Activated CD4-positive, alpha-beta T cell treated with anti-CD3 and anti-CD28 coated beads for 4 hours (primary cell): ENCODE measurements at places on chromosomes 1 and 21.

GRCh38 chr1:78092643-78093042, 46.9 kb downstream of the GIPC2 start:
- no peak for DNase-seq

GRCh38 chr1:211959680-211960079, 75.7 kb downstream of the INTS7 start:
- DNase-seq = no peak

- no peak for DNase-seq
Observed at GRCh38 chr1:30700528-30701257, 22.7 kb downstream of the MATN1 start.

- no peak for DNase-seq
Observed at GRCh38 chr21:17753736-17754135, 65.4 kb downstream of the C21orf91 start.

DNA sequence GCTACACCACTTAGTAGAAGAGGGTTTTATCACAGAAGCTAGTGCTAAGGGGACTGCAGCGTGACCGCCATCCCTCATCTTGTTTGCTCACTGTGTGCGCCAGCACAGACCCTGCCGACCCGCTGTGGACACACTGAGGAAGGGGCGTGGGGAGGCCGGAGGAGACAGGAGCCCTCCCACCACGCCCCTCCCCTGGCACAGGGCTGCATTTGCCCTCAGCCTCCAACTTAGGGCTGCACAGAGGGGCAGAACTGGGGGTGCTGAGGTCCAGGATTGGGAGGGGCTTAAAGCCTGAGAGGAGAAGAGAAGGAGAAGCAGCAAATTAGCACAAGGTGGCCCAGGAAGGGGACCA, 37.2 kb downstream of the RRP1 start:
- no peak for DNase-seq

DNA sequence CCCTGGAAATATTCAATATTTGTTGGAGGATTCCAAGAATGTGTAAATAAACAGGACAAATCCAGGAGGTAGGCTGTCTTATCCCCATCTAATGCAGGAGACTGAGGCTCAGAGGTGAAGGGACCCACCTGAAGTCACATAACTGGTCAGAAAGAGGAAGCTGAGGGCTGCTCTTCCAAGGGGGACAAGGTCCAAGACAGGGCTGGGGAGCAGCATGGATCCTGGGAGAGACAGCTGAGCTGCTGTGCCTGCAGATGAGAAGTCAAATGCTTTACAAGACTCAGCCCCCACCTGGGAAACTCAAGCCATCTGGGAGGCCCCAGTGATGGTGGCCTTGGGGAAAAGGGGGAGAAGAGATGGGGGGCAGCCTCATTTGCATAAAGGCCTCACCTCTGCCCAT, 224.4 kb downstream of the PTPRU start:
- DNase-seq = no peak

DNA sequence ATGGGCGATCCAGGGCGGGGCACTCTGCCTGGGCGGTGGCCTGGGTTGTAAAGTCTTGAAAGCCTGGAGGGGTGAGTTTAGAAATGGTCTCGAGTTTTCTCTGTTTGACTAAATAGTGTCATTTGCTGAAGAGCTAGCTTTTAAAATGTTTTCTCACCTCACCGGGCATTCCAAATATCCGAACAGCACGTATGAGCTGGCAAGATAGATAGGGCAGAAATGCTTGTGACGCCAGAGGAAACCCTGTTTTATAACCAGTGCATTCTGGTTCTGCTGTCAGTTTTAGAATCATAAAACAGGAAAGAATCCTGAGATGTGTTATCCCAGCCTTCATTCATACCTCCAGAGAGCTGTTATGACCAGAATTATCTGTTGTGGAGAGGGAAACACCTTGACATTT, 725 bp downstream of the RTCA start:
- DNase-seq = no peak

GRCh38 chr1:227559499-227559898, 3.9 kb upstream of the ZNF678 start:
- DNase-seq = no peak

DNA sequence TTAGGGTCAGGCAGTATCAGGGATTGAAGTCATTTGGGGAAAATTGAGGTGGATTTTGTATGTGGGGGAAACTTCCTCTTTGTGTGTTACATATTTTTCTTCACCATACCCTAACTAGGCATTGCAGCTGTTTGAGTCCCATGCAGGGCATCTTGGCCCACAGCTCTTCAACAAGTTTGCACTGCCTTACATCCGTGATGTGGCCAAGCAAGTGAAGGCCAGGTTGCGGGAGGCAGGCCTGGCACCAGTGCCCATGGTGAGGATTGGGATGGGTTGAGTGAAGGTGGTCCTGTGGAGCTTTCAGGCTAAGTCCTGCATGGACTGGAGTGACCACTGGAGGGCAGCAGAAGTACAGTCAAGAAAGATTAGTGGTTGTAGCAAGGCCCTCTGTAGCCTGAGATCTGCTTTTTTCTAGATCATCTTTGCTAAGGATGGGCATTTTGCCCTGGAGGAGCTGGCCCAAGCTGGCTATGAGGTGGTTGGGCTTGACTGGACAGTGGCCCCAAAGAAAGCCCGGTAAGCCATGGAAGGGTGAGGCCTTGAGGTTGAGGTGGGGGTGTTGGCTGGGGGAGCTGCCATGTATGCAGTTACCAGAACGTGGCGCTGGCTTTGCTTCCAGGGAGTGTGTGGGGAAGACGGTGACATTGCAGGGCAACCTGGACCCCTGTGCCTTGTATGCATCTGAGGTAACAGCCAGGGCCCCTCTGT, 2.4 kb downstream of the UROD start:
- DNase-seq = peak; percentile 76

- no peak for DNase-seq
Observed at GRCh38 chr1:200837931-200838571, 34.7 kb upstream of the GPR25 start.

DNA sequence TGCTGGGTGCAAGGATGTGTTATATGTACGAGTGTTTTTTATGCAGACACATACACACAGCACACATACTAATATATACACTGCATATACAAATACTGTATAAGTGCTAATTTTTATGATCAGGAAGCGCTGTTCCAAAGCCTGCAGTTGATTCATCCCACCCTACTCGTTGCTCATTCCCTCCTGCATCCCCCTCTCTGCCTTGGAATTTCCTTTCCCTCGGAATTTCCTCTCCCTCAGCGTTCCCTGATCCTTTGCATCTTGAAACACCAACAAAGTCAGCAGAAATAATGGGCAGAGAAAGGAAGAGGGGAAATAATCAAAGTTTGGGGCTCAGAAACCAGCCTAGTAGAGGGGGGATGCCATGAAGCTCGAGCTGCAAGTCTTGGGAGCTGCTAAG, 98.9 kb downstream of the CSMD2 start:
- DNase-seq = no peak

- DNase-seq = no peak
Observed at GRCh38 chr1:1120096-1120495, 4.2 kb upstream of the C1orf159 start.

GRCh38 chr1:186091222-186091720, 283.8 kb downstream of the TPR start:
- no peak for DNase-seq

DNA sequence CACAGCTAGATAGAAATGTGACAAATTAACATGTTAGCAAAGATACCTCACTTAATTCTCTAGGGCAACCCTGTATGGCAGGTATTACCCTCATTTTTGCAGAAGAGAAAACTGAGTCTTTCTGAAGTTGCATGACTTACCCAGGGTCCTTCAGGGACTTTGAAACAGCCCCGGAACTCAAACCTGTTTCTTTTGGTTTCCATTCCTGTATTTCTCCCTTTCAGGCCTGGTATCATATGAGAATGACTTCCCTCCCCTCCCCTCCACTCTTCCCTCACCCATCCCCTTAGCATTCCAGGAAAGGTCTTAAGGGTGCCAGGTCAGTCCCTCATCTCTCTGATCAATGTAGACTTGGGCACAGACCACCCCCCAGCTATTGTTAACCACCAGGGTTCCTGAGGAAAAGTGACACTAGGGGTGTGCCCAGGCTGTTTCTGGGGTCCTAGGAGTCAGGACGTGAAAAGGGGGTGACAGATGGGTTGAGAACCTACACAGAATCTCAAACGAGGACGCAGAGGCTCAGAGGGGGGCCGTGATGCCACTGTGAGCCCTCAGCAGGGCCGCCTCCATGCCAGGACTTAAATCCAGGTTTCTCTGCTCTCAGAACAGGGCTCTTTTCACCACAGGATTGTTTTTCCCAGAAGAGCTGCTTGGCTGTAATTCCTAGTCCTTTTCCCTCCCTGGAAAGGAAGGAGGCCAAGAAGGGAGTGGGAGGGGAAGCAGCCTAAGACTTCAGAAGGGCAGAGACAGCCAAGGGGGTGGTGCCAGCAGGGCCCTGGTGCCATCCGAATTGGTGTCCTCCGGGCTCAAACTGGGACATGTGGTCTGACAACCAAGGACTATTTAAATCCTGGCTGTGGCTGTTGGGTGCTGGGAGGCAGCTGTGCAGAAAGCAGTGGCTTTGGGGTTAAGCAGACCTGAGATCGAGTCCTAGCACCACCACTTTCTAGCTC, 2.1 kb upstream of the WASF2 start:
- DNase-seq = no peak

- DNase-seq = no peak
Observed at GRCh38 chr1:61531716-61532115, 193.2 kb downstream of the TM2D1 start.

DNA sequence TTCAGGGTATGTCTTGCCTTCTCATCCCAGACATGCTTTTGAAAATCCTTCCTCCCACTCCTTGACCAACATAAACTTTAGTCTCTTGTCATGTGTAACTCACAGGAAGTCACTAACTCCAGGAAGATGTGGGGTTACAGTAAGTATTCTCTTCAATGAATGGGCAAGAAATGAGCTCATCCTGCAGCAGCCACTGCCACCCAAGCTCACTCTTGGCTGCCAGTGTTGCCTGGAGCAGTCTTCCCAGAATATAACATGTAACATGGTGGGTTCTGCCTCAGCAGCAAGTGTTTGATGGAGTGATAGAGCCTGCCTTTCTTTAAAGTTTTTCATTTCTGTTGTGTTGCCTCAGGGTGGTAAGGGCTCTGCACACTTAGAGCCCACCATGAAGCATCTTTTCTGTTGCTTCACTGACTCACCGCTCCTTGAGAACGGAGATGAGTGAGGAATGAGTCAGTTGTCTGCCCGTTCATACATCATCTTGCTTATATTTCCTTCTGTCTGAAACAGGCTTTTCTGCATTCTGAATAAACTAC, 187.0 kb downstream of the TPR start:
- no peak for DNase-seq

DNA sequence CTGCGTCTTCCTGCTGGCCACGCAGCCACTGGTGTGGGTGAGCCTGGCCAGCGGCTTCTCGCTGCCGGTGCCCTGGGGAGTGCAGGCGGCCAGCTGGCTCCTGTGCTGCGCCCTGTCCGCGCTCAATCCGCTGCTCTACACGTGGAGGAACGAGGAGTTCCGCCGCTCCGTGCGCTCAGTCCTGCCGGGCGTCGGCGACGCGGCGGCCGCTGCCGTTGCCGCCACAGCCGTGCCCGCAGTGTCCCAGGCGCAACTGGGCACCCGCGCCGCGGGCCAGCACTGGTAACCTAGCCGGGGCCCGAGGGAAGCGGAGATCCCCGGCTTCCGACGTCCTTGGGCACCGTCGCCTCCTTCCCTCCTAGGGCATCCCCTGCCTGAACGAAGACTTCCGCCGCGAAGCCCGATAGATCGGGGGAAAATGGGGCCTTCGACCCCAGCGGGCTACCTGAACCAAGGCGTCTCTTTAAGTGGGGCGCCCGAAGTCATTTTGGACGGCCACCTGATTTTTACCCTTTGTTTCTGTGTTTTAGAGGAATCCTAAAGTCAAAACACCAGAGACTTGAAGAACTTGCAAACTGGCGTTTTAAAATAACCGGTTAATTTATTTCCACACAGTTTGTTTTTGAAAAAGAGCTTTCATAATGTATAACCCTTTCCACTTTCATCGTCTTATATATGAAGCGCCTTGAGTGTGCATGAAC, 2.0 kb downstream of the GPR88 start:
- no peak for DNase-seq

DNA sequence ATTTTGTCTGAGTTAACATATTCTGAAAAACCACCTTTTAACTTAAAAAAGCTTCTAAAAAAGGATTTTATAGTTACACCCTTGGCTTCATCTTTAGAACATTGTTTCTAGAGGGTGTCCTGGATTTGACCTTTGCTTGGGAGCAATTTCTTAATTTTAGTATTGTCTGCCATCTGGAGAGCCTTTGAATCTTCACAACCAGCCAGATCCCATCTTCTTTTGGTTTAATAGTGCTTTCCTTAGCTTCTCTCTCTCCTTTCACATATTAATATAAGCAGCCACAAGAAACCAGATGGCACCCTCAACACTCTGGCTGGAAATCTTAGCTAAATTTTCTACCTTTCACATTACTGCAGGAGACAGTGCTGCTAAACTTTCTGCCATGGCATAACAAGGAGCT, 76.5 kb upstream of the TSPAN2 start:
- DNase-seq = no peak

DNA sequence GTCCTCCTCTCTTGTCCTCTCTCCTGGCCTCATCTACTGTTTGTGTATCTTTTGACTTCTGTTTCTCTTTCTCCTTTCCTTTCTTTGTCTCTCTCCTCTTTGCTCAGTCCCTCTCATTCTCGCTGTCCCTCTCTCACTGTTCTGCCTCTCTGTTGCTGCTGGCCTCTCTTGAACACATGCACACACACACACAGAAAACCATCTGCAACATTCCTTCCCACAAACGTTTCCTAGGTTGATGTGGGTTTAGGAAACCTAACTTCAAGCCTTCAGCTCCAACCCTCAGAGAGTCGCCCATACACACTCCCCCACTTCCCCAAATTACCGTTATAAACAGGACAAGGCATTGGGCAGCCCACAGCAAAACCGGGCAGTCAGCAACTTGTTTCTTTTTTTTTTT, 10.9 kb upstream of the SSBP3 start:
- no peak for DNase-seq

DNA sequence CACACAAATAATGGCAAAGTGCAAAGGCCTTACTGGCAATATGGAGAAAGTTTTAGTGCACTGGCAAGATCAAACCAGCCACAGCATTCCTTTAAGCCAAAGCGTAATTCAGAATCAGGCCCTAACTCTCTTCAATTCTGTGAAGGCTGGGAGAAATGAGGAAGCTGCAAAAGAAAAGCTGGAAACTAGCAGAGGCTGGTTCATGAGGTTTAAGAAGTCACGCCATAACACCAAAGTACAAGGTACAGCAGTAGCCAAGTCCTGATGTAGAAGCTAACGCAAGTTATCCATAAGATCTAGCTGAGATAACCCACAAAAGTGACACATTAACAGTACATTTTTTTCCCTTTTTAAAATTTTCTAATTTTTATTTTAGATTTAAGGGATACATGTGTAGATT, 57.1 kb downstream of the SLC27A3 start:
- no peak for DNase-seq
